Tongue (tissue), 3 donors: ENCODE measurements at places on chromosomes 5 and 9. TPM values are rescaled to one million over a fixed set of nuclear protein-coding genes. Genes with fewer than 3 reads are reported as not detected.

DNA sequence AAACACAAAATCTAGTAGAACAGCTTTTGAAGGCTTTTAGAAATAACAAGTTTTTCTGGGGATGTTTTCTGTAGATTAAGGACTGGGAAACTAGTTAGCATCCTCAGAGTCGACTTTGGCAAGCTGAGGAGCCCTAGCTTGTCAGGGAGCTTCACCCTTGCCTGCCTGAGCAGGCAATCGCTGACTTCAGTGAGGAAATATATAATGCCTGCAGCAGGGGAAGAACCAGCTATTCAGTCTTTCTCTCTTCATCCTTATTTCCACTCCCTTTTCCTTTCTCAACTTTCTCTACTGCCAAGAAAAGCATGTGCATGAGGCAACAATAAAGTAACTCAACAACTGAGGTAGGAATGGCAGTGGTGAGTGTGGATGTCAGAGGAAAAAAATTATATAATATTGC, 54.7 kb downstream of the PLK2 start:
- DNase-seq, result no peak

- no peak for DNase-seq
These were observed 28.8 kb upstream of the TNFAIP8 start for GRCh38 chr5:119327018-119327417.

DNA sequence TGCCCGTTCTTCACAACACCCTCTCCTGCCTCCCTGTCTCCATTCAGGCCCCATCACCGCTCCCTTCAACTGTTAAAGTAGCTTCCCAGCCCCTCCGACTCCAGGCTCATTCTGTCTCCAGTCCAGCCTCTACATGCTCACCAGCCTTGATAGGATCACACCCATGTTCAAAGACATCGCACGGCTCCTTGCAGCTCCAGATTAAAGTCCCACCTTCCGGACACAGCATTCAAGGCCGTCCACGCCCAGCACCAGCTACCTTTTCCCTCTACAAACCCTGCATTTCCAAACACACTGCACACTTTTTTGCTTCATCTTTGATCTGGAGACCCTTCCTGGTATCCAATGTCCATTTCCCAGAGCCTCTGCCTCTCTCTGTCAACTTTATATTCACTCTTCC, 6.4 kb downstream of the GABBR2 start:
- DNase-seq, result no peak

GRCh38 chr9:86487838-86488233, 133.6 kb upstream of the TUT7 start:
- DNase-seq, result no peak

DNA sequence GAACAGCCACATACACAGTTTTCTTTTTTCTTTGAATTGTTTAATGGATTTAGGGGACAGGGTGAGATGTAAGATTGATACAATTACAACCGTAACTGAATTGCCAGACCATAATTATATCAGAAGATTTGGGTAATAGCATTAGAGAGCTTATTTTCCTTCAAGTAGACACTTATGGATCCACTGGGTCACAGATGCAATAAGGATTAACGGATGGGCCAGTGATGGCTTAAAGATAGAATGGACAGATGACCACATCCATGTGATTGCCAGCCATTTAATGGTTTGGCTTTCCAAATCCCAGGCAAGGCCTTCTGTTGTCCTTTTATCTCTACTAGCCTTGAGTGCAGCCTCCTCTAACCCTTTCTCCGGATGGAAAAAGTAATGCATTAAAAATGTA, 94.7 kb upstream of the NUDT12 start:
- DNase-seq, result no peak

DNA sequence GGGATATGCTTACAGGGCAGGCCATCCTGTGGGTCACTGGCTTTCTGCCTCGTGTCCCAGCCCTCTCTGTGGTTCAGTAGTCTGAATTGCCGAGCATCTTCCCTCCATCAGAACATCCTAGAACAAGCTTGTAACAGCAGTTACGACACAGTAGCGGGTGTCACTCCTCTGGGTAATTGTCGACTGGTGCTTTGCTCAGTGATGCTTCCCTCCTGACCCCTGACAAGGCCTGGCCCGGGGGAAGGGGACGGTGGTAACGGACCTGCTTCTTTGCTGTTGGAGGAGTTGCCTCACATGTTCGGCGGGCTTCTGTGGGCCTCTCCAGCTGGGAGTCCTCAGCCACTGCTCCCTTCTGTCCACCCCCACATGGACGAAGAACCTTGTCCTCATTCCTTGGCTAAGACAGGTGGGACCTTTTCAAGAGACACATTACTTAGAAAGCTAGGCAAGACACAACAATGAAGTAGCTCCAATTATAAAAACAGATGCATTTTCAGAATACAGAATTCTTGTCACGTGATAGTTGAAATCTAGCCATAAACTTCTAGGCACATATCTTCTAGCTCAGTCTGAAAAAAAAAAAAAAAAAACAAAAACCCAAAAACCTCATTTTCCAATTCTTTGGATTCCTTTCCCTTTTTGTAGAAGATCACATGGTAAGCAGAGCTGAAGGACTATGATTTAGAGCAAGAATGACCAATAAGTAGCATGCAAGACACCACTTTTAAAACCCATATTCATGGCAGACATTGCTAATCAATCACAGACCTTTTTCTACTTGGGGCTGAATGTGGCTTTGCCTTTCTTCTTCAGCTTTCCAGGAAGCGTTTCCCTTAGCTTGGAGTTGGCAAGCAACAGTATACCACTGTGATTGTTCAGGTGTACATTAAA, 25.0 kb downstream of the HMCN2 start:
- peak; percentile 58 for DNase-seq

DNA sequence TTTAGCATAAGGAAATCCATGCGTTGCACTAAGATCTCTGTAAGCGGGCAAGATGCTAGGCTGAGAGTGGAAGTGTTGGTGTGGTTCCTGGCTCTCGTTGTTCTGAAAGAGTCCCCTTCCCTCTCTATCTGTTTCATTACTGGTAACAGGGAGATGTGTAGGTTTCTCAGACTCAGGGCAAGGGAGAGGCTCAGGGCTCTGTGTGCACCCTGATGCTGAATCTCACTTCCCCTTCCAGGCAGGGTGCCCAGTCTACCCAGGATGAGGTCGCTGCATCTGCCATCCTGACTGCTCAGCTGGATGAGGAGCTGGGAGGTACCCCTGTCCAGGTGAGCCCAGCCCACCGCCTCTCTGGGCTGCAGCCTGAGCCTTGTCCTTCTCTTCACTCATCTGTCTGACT, 45.7 kb downstream of the STOM start:
- no peak for DNase-seq

GRCh38 chr5:132265336-132266030, 8.0 kb downstream of the PDLIM4 start:
- peak; percentile 88 for DNase-seq

- no peak for DNase-seq
These were observed 42.3 kb upstream of the ZSWIM6 start for GRCh38 chr5:61289669-61290306.

DNA sequence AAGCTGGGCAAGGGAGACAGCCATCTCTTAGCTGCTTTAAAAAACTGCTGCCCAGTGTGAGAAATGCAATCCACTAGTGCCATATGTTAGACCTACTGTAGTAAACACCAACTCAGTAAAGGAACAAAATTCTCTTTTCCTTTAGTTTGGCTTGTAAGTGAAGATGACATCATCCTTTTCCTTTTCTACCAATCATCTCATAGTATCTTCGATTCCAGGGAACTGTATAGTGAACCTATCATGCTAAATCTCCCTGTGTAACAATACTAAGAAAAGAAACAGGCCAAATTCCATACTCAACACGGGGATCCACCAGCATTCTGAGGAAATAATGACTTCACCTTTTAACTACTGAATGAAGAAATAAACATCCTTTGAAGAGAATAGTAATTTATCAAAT, 100.1 kb downstream of the RAPGEF6 start:
- no peak for DNase-seq

DNA sequence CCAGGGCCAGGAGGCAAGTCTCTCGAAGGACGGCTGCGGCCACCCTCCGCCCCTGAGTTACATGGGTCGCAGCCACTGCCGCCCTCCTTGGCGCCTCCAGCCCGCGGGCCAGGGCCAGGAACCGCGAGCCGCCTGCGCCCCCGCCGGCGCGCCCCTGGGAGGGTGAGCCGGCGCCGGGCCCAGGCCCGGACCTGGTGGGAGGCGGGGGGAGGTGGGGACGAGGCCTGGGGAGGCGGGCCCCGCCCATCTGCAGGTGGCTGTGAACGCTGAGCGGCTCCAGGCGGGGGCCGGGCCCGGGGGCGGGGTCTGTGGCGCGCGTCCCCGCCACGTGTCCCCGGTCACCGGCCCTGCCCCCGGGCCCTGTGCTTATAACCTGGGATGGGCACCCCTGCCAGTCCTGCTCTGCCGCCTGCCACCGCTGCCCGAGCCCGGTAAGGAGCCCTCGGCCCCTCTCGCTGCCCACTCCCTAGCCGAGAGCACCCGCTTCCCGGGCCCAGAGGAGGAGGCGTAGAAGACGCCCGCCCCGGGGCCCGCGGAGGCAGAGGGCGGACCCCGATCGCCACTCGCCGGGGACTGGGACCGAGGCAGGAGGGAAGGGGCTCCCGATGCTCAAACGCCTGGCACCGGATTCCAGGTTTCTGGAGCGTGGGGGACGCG, at the start of gene ASS1:
Gene ASS1, plus strand, starts transcription at position 397 of the 657 bp plus-strand sequence. CDS start 7,268 bp downstream, outside the sequence.
- peak; percentile 69 for DNase-seq

- DNase-seq, result no peak
These were observed 621 bp downstream of the AK6 start for GRCh38 chr5:69368458-69369339.

DNA sequence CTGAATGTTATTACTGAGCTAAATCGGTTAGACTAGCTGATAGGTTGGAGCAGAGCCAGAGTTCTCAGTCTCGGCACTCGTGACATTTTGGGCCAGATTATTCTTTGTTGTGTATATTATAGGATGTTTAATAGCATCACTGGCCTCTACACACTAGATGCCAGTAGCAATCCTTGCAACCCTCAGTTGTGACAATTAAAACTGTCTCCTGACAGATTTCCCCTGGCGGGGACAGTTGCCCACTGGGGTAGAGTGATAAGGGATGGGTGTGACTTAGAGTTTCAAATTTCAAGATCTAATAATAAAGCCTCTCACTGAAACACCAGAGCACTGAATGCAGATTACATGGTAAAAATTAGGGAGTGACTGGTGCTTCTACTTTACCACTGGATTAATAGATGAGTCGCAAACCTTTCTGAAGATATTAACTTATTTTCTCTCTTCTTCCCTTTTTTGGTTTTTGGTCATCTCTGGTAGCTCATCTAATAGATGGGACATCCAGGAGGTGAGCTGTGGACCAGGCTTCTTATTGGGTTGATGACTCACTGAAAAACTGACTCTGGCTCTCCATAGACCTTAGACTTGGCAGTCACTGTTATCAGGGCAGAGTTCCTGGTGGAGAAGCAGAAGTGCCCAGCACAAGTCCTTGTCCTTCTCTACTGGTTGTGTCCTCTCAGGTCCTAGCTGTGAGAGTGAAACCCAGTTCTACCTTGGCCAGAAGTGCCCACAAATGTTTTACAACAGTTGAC, 150.3 kb downstream of the UNC13B start:
- peak; percentile 24 for DNase-seq

DNA sequence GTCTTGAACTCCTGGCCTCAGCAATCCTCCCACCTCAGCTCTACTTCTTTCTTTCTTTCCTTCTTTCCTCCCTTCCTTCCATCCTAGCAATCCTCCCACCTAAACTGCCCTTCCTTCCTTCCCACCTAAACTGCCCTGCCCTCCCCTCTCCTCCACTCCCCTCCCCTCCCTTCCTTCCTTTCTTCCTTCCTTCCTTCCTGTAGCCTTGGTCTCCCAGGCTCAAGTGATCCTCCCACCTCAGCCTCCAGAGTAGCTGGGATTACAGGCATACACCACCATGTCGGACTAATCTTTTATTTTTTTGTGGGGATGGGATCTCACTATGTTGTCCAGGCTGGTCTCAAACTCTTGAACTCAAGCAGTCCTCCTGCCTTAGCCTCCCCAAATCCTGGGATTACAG, 65.8 kb downstream of the NFIB start:
- no peak for DNase-seq

- DNase-seq, result no peak
These were observed 13.2 kb downstream of the GARNL3 start for GRCh38 chr9:127277770-127278169.

- DNase-seq, result peak; percentile 34
These were observed 1.1 kb downstream of the PPIC start for GRCh38 chr5:123035360-123035917.

Gene FAM193B
- total RNA-seq, result 28.1 TPM

Gene TNFSF15
- total RNA-seq, result 1.8 TPM

Gene OR1J2
- total RNA-seq, result not detected
